ENCODE measurements at places on chromosomes 4 and X.

GRCh38 chrX:88789825-88790224, 42.8 kb downstream of the CPXCR1 start:
- DNase-seq: no peak

DNA sequence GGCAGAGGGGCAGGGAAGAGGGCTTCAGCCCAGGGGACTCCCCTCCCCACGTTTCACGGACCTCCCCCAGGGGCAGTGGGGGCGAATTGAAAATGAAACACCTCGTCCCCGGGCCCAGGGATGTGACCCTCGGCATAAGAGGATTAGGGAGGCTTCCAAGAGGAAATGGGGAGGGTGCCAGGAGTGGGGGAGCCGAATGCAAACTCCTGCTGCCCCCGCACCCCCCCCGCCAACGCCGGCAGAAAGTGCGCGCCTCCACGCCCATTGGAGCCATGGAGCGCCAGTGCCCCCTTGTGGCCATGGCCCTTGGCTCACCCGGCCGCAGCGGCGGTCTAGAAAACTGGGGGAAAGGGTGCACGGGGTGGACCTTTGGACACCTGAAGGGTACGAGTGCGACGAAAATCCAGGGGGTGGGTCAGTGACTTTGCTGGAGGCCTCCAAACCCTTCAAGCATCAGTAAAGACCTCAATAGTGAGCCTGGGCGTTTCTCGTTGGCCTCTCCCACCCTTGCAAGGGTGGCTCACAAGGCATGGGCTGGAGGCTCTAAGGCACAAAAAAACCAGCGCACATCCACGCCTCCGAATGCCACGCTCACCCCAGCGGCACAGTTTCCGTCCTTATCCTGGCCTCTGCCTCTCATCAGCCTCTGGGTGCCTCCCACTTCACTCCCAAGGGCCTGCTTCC, 120.8 kb upstream of the PJA1 start:
- no peak for DNase-seq

GRCh38 chrX:115989686-115990085, 180.9 kb upstream of the AGTR2 start:
- no peak for DNase-seq

DNA sequence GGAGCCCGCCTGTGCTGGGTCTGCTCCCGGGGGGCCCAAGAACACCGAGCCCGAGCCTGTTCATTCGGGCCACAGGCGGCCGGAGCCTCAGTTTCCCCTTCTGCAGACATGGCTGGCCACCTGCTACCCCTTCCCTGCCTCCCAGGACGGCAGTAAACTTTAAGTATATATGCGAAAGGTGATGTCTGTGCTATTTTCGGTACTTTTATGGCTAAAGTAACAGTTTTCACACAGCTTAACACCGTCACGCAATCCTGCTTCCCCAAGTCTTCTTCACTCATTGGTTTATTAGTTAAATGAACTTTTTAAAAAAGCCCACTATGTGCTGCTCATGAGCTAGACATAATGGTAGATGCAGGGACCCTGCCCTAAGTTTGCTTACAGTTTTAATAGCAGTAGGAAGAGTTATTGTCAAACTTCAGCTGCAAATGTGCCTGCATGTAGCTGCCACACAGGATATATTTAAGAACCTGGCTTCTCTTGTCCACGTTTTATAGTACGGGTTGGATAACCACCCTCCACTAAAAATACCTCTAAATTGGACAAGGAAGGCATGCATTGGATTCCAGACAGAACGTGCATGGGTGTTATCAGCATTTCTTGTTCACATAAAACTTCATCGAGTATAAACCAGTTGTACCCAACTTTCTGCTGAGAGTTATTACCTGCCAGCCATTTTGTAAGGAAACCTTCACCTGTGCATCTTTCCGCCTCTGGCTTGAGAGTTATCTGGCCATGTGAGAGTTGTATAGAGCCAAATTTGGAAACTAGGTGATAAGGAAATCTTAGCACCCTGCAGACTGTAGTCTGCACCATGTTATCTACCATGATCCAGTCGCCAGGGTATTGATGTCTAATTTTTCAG, 741 bp downstream of the ANAPC4 start:
- DNase-seq: no peak

GRCh38 chrX:1488745-1489144, 36.0 kb upstream of the ASMTL start:
- DNase-seq: no peak

DNA sequence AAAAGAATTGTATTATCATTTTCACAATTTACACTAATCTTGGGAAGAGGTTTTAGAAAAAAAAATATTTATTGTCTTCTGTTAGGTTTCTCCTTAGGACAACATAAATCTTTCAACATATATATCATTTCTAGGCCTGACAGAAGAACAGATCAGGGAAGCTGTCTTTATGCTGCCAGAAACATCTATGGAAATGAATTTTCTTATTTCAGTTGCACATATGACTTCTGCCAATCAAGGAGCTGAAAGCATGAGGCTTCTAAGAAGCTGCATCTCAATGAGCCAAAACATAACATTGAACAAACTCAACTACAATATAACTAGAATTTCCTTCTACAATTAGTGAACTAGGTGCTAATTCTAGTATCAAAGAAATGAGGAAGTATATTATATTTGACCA, 258.4 kb downstream of the MAPK10 start:
- DNase-seq: no peak

DNA sequence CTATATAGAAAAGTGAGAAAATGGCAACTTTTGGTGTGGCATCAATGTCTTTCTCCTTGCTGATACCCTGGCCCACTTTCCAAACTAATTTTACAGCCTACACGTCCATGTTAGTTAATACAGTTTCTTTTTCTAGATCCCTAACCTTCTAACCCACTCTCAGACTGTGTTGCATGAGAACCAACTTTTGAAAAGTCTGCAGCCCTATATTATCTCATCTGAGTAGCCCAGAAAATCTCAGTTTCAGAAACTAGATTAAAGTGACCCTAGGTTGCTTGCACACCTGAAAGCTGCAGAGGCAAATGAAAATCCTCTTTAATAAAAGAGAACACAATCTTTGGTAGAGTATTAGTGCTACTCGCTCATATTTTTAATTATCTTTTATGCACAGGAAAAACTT, 371.6 kb upstream of the EMCN start:
- DNase-seq: no peak

DNA sequence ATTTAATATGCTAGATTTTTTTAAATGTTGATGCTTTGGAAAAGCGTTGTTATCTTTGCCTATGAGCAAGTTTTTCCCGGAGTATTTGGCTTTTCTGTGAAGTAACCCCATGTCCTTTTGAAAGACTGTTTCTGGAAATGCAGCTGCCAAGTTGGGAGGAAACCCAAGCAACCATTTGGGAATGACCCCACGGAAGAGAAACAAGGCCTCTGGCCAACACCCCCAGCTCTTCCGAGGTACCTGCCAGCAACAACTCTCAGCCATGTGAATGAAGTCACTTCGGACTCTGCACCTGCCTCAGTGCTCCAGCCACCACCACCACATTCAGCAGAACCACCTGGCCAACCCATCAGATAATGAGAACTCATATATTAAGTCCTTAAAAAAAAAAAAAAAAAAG, 36.2 kb upstream of the DHRSX start:
- DNase-seq: no peak

GRCh38 chr4:14607578-14607977, 394.7 kb upstream of the CPEB2 start:
- no peak for DNase-seq

DNA sequence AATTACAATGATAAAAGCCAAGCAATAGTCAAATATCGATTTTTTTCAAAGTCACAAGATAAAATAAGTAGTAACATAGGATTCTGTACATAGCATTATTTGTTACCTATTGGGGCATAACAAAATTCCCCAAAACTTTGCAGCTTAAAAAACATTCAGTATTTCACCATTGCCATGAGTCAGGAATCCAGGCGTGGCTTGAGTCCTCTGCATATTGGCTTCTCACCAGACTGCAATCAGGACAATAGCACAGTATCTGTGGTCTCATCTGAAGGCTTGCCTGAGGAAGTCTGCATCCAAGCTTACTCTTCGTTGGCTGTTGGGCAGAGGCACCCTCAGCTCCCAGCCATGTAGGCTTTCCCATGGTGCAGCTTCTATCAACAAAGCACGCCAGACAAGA, 6.2 kb upstream of the CTBP1 start:
- DNase-seq: no peak

DNA sequence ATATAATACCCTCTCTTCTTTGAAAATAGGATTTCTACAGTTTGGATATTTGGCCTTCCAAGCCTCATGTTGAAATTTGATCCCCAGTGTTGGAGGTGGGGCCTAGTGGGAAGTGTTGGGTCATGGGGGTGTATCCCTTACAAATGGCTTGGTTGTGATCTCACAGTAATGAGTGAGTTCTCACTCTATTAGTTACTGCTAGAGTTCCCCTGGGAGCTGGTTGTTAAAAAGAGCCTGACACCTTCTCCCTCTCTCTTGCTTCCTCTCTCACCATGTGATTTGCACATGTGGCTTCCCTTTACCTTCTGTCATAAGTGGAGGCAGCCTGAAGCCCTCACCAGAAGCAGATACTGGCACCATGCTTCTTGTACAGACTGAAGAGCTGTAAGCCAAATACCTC, 73.9 kb downstream of the HDAC8 start:
- DNase-seq: no peak

- no peak for DNase-seq
Measured at GRCh38 chr4:185587427-185588161, 52.3 kb upstream of the PDLIM3 start.

- no peak for DNase-seq
Measured at GRCh38 chr4:42789041-42789567, 103.4 kb upstream of the GRXCR1 start.

- no peak for DNase-seq
Measured at GRCh38 chr4:164485136-164485535, 268.8 kb upstream of the SMIM31 start.

DNA sequence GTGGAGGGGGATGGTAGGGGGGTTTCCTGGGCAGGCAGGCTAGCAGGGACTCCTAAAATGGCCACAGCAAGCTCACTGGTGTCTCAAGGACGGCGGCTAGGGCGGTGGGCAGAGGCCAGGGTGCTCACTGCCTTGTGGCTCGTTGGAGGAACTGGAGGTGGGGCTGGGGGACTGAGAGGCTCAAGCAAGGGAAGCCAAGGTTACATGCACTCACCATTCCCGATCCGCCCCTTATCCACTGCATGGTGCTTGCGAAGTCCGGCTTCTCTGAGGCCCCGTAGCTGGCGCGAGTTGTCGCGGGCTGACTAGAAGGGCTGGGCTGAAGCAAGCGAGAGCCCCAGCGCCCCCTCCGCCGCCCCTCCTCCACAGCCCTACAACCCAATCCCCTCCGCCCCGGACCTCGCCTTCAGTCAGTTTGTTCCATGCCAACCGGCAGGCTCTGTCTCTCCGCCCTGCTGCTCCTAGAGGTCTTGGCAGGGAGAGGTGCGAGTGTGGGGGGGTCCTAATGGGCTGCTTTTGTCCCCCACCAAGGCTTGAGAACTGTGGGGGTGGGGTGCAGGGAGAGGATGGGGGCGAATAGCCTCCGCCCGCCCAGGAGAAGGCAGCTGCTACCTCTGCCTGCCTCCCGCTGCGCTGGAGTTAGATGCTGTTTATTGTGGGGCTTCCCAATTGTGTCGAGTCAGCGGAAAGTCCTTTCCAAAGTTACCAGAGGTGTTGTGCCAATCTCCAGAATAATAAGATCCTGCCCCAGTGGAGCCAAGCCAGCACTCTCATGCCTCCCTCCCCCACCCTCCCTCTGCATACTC, at the start of gene ARHGEF9:
Gene ARHGEF9 (minus strand): TSS at position 313 of the 806 bp plus-strand sequence. CDS start 69 bp downstream, at position 244.
- no peak for DNase-seq

GRCh38 chr4:26212528-26212927, 108.3 kb upstream of the RBPJ start:
- no peak for DNase-seq

DNA sequence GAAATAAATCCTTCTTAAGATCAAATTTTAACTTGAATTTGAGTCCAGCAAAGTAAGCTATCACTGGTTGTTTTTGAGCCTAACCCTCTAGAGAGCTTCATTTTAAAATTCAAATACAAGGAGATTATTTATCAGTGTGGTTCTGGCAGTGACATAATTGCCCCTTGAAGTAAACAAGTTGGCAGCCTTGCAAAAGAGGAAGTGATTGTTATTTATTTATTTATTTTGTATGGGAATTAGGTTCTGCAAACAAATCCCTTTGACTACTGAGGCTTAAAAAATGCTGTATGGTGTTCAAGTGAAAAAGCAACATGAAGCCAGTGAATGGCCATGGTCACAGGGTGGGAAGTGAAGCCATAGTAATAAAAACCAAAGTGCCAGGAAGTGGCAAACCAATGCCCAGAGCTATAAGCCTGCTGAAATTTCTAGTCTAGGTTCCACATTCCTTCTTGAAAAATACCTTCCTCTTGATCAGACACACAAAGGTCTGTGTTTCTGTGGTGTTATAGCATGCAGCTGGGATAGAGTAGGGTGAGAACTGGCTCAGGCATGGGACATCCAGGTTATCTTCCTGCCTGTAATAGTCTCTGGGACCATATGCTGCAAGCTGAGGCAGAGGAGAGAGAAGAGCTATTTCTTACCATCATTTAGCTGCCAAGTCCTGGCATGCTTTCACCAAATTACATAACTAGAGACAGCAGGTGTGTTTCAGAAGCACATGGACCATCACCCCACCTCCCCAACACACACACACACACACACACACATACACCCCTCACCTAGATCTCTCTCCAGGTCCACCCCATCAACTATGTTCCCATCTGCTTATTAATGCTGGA, 47.1 kb upstream of the TSPAN7 start:
- DNase-seq: no peak

DNA sequence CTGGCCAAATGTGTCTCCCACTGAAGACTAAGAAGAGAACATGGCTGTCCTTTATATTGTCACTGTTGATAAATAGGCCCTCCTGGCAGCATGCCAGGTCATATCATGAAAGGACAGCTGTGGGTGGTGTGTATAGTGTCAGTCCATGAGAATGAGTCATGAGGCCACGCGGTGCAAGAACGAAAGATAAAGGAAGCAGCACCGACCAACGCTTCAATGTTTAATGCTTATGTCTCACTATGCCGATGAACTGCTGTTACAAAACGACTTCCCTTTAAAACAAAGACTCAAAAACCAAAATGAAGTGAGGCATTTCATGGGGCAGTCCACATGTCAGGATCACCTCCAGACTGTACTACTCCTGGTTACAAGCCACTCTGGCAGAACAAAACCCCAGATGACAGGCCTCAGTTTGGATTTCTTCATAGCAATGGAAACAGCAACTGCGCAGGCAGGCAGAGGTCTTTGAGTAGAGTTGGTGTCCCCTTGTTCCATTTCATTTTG, 5.2 kb upstream of the TCEANC start:
- no peak for DNase-seq

GRCh38 chr4:18815081-18815778, 793.7 kb upstream of the LCORL start:
- no peak for DNase-seq

DNA sequence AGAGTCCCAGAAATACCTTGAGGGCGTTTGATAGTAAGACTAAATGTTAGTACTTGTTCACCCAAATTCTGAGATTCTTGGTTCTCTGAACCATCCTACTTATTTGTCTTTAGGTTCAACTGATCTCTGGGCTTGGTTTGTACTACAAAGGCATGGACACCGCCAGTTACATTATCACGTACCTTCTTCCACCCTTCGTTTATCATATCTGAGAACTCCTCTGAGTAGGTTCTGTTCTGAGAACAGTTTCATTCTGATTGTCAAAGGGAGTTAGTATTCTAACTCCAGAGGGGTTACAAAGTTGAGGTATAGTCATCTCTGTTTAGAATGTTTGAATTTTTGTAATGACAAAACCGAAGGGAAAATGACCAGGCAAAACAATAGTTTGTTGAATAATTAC, 19.3 kb downstream of the ZFX start:
- no peak for DNase-seq

- no peak for DNase-seq
Measured at GRCh38 chr4:136583567-136583966, 948.7 kb downstream of the PCDH18 start.

- no peak for DNase-seq
Measured at GRCh38 chr4:152965611-152966010, 29.5 kb downstream of the FHDC1 start.

Measured in GM04504 (cell line).